ENCODE measurements at places on chromosomes 4 and X.

- no peak for DNase-seq
Measured at GRCh38 chr4:153440475-153440874, 25.7 kb upstream of the TMEM131L start.

GRCh38 chr4:59222221-59222620, 1977.9 kb upstream of the ADGRL3 start:
- DNase-seq, result no peak

DNA sequence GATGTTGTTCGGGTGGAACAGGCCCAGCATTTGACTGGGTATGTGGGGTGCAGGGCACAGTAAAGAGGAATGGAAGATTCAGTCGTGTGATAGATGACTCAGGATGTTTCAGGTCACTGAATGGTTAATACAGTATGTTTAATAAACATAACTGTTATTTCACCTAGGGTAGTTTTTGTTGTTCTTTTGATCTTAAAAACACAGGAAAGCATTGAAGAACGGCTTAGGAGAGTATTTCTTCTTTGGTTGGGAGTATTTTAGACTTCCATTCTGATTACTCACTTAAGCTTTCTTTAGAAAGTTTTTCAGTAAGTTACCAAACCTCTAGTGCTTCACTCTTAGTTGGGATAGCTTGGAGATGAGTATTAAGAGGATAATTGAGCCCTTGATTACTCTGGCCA, 62.3 kb downstream of the STAG2 start:
- DNase-seq, result no peak

GRCh38 chr4:87943660-87944149, 31.8 kb upstream of the SPP1 start:
- DNase-seq, result no peak

GRCh38 chrX:136112778-136113177, 34.6 kb upstream of the FHL1 start:
- no peak for DNase-seq

- DNase-seq, result peak; percentile 42
Measured at GRCh38 chrX:40278340-40279090, 180.8 kb upstream of the BCOR start.

- no peak for DNase-seq
Measured at GRCh38 chr4:54541426-54542118, 116.2 kb upstream of the KIT start.

DNA sequence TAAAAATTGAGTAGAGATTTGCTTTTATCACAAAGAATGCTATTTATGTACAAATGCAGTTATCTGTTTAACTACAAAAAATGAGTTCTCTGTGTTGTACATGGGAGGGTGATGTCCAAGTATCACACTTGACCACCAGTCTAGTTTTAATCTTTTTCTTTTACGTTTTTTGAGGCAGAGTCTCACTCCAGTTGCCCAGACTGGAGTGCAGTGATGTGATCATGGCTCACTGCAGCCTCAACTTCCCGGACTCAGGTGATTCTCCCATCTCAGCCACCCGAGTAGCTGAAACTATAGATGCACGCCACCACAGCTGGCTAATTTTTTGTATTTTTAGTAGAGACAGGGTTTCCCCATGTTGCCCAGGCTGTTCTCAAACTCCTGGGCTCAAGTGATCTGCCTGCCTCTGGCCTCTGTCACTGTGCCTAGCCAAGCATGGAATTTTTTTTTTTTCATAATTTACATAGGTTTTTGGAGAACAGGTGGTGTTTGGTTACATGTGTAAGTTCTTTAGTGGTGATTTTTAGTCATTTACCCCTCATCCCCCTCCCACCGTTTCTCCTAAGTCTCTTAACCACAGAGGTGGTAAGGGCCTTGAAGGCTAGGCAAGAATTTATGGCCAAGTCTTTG, 47.9 kb upstream of the RPA4 start:
- DNase-seq, result no peak

DNA sequence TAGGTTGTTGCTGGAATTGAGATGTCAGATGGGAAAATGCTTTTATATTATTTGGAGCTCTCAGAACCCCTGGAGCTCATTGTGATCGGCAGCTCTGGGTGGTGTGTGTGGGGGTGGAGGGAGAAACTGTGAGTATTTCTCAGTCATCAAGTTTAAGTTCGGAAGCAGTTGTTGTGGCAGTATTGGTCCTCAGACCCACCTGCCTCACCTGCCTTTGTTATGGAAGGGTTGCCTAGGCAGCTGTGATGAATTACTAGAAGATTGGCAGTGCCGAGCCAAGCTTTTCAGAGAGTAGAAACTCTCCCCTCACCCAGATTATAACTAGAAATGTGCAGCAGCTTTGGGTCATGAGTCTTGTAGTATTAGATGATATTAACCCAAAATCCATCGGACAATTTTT, 9.5 kb downstream of the IGSF1 start:
- no peak for DNase-seq

DNA sequence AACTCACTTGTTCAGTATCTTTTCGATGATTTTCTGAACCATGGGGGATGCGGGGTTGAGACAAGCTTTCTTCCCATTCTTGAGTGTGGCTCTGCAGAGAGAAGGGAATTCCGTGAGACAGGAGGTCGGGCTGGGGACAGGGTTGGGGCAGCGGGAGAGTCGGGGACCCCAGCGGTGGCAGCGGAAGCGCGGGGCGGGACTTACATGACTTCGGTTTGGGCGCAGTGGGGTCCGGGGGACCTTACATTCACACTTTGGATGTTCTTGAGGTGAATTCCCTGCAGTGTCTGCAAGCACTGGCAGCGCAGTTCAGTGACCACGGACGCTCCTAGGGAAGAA, 434 bp downstream of the CXCL3 start:
- no peak for DNase-seq

- DNase-seq, result no peak
Measured at GRCh38 chr4:151584101-151584500, 175.1 kb downstream of the FHIP1A start.

DNA sequence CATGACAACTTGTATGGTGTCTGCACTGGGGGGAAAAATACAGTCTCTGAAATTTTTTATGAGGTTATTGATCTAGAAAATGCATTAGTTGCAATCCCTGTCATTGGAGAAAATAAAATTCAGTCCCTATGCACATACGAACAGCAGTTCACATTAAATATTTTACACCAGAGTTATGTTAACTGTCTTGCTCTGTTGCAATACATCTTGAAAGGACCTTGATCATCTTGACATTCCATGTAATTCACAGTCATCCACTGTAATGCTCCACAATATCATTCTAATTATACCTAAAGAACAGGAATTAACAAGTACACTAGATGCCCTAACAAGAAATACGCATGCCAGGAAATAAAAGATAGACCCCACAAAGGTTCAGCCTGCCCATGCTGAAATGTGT, 934.6 kb upstream of the PCDH10 start:
- DNase-seq, result no peak

DNA sequence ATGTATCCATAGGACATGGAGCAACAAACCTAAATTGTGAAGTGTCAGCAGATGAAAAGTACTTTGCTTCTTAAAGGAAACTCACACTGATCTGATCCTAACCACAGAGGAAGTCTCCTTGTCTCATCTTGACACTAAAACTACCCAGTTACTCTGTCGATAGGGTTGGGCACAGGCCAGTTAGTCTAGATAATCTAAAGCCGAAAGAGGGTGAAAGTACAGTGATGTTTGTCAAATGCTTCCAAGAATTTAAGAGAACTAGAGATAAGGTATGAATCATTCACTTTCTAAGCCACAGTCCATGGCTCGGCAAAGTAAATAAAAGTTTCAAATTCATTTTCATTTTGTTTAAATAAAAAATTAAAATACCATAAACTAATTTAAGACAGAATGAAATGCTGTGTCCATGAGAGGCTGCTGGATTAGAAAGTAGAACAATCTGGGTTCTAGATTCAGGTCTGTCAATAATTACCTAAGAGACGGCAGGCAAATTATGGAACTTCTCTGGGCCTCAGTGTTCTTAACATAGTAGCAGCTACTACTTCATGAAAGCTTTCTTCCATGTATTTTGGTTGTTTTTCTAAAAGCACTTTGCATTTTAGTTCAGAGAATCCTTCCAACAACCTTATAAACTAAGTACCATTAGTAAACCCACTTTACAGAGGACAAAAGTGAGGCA, 176.7 kb downstream of the LDB2 start:
- no peak for DNase-seq

- DNase-seq, result no peak
Measured at GRCh38 chrX:153728095-153728494, 3.4 kb downstream of the ABCD1 start.

GRCh38 chr4:38017609-38018008, 57.4 kb downstream of the PTTG2 start:
- DNase-seq, result no peak

GRCh38 chr4:31045724-31046318, 325.7 kb downstream of the PCDH7 start:
- no peak for DNase-seq

- no peak for DNase-seq
Measured at GRCh38 chrX:133175605-133176004, 42.5 kb downstream of the TFDP3 start.

- DNase-seq, result no peak
Measured at GRCh38 chrX:15946783-15947580, 92.4 kb upstream of the AP1S2 start.

- DNase-seq, result no peak
Measured at GRCh38 chr4:90130076-90130475, 2.9 kb downstream of the CCSER1 start.

GRCh38 chr4:148831945-148832344, 389.7 kb upstream of the NR3C2 start:
- no peak for DNase-seq

DNA sequence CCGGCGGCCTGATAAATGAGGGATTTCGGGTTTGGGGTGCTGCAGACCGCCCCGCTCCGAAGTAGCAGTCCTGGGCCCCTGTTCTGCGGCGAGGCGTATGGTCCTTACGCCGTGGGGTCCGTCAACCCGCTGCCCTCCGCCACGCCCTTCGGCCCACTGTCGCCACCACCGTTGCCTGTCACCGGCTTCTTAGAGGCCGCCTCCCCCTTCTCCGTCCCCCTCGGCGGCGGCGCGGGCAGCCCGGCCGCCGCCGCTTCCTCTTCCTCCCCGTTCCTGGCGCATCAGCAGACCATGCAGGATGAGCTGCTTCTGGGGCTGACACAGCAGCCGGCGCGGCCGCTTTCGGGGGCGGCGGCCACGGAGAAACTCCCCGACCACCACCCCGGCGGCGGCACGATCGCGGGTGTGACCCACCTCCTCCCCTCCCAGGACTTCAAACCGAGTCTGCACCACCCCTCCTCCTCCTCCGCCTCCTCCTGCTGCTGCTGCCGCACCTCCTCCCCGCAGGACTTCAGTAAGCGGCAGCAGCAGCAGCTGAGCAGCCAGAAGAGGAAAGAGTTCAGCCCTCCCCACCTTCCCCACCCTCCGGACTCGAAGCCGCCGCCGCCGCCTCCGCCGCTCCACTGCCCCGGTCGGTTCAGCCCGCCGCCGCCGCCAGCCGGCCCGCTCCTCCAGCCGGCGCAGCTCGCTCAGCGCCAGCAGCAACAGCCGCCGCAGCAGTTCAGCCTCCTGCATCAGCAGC, 549 bp downstream of the CPEB2 start:
- peak; percentile 65 for DNase-seq

GRCh38 chrX:69093960-69094871, 71.0 kb downstream of the PJA1 start:
- no peak for DNase-seq

- no peak for DNase-seq
Measured at GRCh38 chr4:86818841-86819240, 30.3 kb downstream of the SLC10A6 start.

DNA sequence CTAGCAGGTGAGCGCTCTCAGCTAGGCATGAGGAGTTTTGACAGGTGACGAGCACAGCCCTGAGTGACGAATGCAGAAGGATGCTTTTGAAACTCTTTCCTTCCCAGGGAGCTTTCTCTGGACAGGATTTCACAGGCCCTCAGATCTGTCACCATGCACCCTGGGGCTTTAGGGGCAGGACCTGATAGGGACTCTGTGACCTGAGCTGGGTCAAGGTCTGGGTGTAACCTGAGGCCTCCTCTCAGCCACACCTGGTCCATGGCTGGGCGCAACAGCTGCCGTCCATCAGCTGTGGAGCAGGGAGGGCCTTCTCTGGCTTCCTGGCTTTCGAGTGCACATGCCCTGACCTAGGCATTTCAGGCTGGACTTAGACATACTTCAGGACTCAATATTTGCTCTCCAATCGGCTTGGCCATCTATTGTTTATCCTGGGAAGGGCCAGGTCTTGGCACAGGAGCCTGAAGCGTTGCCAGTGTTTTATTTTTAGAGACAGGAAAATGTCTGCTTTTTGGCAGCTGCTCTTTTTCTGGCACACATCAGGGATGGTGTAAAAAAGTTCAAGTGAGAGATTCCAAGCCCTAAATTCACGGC, 56.4 kb downstream of the C4orf51 start:
- DNase-seq, result no peak

GRCh38 chr4:41795796-41796385, 47.4 kb upstream of the PHOX2B start:
- no peak for DNase-seq

GRCh38 chr4:152236519-152237056, 299.3 kb downstream of the FBXW7 start:
- DNase-seq, result no peak

GRCh38 chr4:144338834-144339233, 198.3 kb upstream of the GYPA start:
- DNase-seq, result no peak

DNA sequence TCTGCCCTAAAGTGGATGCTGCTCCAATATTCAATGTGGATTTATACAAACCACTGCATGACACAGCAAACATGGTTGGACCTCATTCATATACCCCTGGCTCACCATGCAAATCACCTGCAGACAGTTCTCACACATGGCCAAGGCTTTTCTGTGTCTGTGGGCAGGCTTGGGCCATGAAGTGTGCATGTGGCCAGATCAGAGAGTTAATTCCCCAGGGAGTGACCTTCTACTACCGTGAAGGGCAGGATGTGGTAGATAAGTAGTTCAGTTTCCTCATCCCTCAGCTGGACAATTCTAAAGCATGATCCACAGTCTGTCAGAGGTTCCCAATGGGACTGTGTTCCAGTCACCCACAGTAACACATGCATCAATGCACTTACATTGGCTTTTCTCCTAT, 24.6 kb upstream of the BCLAF3 start:
- no peak for DNase-seq

- DNase-seq, result no peak
Measured at GRCh38 chr4:1718095-1718850, 2.9 kb downstream of the TMEM129 start.

DNA sequence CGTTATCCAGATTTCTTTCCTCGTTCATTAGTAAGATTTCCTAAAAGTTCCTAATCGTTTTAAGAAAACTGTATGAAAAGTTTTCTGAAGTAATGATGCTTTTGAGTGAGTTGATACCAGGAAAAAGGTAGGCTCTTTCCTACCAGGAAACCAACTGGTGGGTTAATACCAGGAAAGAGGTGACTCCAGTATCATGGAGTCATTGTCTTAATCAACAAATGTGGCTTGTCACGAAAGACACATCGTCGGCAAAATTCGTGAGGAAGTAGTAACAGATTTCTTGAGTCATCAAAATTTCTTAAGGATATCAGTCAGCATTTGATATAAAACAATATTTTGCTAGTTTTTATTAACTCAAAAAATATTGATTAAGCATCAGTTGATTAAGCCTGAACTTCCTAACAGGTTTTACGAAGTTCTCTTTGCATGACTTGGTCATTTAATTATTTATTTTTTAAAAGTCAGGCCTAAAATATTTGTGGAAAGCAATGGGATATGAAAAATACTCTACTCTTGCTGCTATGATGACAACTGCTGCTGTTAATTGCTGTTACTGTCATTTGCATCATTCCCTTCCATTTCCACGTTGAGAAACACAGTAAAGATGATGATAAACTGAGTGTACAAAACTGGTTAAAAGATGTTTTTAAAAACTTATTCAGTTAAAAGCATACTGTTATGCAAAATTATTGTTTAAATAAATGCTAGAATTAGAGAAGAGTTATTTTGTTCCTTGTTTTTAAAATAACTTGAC, 3.2 kb upstream of the PPBP start:
- no peak for DNase-seq

GRCh38 chr4:168797738-168798375, 212.2 kb downstream of the CBR4 start:
- no peak for DNase-seq
